ENCODE measurements at places on chromosomes 6 and 20.

DNA sequence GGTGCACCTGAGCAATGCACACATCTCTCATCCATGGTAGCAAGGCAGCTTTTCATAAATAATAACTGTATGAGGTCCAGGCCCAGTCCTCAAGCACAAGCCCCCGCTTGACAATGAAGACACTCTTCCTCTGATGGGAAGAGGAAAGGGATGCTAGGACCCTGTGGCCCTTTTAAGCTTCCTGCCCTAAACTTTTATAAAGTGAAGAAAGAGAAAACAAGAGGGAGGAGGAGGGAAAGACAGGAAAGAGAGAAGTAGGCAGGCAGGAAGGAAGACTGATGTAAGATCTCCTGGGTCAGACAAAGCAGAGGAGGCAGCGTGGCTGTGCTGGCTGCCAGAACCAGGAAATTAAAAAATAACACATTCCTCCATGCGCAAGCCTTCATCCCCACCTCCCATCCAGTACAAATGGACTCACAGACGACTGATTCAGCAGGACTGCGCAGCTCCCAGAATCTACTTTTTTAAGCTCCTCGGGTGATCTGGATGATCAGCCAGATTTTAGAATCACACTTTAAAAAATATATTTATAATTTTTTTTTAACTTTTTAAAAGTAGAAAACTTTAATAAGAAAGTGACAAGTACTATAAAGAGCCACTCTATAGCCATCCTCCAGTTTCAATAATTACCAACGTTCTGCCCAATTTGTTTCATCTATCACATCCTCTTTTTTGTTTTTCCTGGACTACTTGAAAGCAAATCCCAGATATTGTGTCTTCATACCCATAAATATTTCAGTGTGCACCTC lies 16.5 kb downstream of the TNFAIP3 start:
- peak overlapping the region; percentile 42 for H3K4me3 ChIP-seq
- H3K27ac ChIP-seq, result peak overlapping the region; percentile 98
- no peak for DNase-seq

GRCh38 chr6:108312605-108313004 lies 17.8 kb downstream of the AFG1L start:
- H3K4me3 ChIP-seq, result no peak overlapping the region
- no peak overlapping the region for H3K27ac ChIP-seq
- peaks cover 2% of the 10 kb centered on the region for H3K27me3 ChIP-seq
- H3K4me1 ChIP-seq, result peaks cover 6% of the 10 kb centered on the region

DNA sequence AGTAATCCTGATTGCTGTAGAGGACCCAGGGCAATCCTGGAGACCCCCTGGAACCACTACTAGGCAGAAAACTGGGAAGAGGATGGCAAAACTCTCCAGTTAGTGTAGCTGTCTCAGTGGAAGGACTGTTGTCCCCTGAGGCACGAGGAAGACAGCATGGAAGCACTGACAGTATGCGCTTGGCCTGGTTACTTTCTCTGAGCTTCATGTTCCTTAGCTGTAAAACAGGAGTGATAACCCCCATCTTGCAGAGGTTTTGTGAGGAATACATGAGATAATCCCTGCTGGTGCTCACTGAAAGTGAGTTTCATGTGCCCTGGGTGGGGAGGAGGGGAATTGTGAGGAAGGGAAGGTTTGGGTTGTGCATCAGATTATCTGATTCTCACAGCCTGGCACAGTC lies 3.2 kb downstream of the NT5E start:
- peaks cover 6% of the 10 kb centered on the region for H3K36me3 ChIP-seq
- H3K27ac ChIP-seq, result peak overlapping the region; percentile 65
- no peak for DNase-seq

- peaks cover 3% of the 10 kb centered on the region for H3K36me3 ChIP-seq
- H3K27me3 ChIP-seq, result peaks cover 6% of the 10 kb centered on the region
These were observed 989 bp downstream of the FITM2 start for GRCh38 chr20:44309763-44310663.

- peaks cover 13% of the 10 kb centered on the region for H3K4me1 ChIP-seq
- peak overlapping the region; percentile 8 for H3K27ac ChIP-seq
- no peaks in the 10 kb centered on the region for H3K36me3 ChIP-seq
- no peaks in the 10 kb centered on the region for H3K27me3 ChIP-seq
- peak overlapping the region; percentile 47 for H3K4me3 ChIP-seq
These were observed 29.1 kb downstream of the TXLNB start for GRCh38 chr6:139262519-139263300.

DNA sequence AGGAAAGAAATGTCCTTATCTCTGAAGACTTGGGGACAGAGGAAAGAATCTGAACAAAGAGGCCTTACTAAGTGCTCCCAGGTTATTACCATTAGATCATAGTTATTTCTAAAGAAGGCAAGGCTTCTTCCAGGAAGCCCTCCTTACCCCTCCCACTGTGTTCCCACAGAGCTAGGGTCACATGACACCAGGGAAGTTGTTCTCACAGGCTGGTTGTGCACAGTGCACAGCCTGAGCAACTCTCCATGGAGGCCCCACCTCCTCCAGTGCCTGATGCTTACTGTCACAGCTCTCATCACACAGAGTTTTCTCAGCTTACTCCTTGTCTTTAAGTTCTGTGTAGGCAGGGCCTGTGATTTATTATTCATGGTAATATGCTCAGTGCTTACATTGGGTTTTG lies 68.9 kb upstream of the SCGN start:
- no peak overlapping the region for H3K27ac ChIP-seq
- H3K36me3 ChIP-seq, result peaks cover 5% of the 10 kb centered on the region
- peak; percentile 47 for DNase-seq
- peaks cover 31% of the 10 kb centered on the region for H3K4me1 ChIP-seq

DNA sequence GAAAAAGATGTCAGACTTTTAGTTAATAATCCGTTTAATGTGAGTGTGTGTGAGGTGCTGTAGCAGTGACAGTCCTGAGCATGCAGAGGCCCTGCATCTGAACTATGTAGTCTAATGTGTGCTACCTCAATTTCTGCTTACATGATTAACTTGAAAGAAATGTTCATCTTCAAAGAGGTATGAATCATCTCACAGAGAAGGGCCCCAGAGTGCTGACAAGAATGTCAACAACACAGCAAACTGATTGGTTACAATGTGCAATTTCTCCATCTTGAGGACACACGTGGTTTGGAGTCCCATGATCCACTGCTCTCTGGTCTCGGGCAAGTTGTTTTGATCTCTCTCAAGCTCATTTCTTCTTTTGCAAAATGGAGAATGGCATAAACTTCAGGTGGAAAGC lies 61.7 kb upstream of the EMILIN3 start:
- peak; percentile 49 for DNase-seq
- H3K4me3 ChIP-seq, result no peak overlapping the region
- H3K4me1 ChIP-seq, result peaks cover 33% of the 10 kb centered on the region
- H3K27me3 ChIP-seq, result no peaks in the 10 kb centered on the region
- peak overlapping the region; percentile 79 for H3K27ac ChIP-seq

- peaks cover 79% of the 10 kb centered on the region for H3K36me3 ChIP-seq
- DNase-seq, result no peak
- H3K27me3 ChIP-seq, result no peaks in the 10 kb centered on the region
- no peak overlapping the region for H3K4me3 ChIP-seq
These were observed 81.5 kb downstream of the RTN4IP1 start for GRCh38 chr6:106547601-106548453.

- no peaks in the 10 kb centered on the region for H3K4me1 ChIP-seq
- H3K27me3 ChIP-seq, result no peaks in the 10 kb centered on the region
- H3K36me3 ChIP-seq, result no peaks in the 10 kb centered on the region
- no peak overlapping the region for H3K27ac ChIP-seq
- peak; percentile 9 for DNase-seq
- no peak overlapping the region for H3K4me3 ChIP-seq
These were observed 22.1 kb downstream of the CST4 start for GRCh38 chr20:23666698-23667097.

DNA sequence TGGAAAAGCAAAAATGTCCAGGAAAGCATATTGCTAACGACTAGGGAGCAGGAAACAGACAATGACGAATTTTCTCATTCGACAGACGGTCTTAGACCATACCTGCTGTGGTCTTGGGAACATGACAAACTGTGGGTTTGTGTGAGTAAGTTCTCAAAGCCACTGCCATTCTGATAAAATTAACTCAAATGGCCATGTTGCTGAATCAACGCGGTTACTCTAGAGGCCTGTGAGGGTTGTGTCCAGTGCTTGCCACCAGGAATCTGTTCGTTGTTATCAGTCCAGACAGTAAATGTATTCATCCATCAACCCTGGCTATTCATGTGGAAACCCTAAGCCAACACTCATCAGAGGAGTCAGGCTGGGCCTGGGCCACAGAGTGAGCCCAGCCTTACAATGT lies 124.3 kb downstream of the MYLK4 start:
- H3K27ac ChIP-seq, result no peak overlapping the region
- H3K27me3 ChIP-seq, result peaks cover 16% of the 10 kb centered on the region
- H3K4me3 ChIP-seq, result no peak overlapping the region

GRCh38 chr6:1328129-1328800 lies 16.4 kb downstream of the FOXQ1 start:
- H3K36me3 ChIP-seq, result no peaks in the 10 kb centered on the region
- no peaks in the 10 kb centered on the region for H3K4me1 ChIP-seq
- H3K27ac ChIP-seq, result no peak overlapping the region
- H3K27me3 ChIP-seq, result peaks cover 18% of the 10 kb centered on the region

DNA sequence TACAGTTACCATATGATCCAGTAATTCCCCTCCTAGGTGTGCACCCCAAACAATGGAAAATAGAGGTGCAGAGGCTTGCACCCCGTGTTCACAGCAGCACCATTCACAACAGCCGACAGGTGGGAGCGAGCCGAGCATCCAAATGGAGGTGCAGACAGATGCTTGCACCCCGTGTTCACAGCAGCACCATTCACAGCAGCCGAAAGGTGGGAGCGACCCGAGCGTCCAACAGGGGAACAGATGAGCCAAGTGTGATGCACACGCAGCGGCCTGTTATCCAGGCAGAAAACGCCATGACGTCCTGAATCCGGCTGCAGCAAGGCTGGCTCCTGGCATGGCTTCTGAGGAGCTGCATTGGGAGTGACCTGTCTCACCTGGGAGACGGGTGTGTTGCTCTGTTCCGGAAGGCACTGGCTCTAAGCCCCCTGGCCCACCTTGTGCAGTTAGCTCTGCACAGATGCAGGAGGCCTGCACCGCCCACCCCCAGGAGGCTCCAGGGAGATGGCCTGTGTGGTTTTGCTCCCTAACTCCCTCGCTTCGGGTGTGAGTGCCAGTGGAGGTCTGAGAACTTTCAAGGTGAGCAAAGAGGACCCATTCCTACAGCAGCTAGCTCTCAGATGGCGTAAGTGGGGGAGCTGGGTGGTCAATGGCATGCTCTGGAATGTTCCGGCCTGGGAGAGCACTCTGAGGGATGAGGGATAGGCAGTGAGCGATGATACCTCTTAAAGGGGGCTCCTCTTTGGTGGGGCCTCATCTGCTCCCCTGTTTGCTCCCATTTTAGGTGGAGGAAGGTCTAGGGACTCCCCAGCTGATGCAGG lies 47.8 kb upstream of the FRMD1 start:
- no peaks in the 10 kb centered on the region for H3K4me1 ChIP-seq
- H3K36me3 ChIP-seq, result no peaks in the 10 kb centered on the region
- H3K4me3 ChIP-seq, result no peak overlapping the region
- H3K27ac ChIP-seq, result no peak overlapping the region

- H3K27ac ChIP-seq, result peak overlapping the region; percentile 26
- H3K27me3 ChIP-seq, result no peaks in the 10 kb centered on the region
- H3K36me3 ChIP-seq, result peaks cover 11% of the 10 kb centered on the region
- no peak overlapping the region for H3K4me3 ChIP-seq
These were observed 51.5 kb upstream of the DDR1 start for GRCh38 chr6:30832864-30833263.
